Activated naive CD4-positive, alpha-beta T cell treated with anti-CD3 and anti-CD28 coated beads, Interleukin-2, amount 50 U/mL, for 72 hours (primary cell): ENCODE measurements at places on chromosomes 3 and 15.

GRCh38 chr3:43185274-43185982 is 79.5 kb upstream of the POMGNT2 start:
- DNase-seq: no peak

GRCh38 chr3:35785234-35785888 is 146.0 kb downstream of the ARPP21 start:
- no peak for DNase-seq

GRCh38 chr3:191030491-191030890 is 168.0 kb upstream of the GMNC start:
- DNase-seq: no peak

DNA sequence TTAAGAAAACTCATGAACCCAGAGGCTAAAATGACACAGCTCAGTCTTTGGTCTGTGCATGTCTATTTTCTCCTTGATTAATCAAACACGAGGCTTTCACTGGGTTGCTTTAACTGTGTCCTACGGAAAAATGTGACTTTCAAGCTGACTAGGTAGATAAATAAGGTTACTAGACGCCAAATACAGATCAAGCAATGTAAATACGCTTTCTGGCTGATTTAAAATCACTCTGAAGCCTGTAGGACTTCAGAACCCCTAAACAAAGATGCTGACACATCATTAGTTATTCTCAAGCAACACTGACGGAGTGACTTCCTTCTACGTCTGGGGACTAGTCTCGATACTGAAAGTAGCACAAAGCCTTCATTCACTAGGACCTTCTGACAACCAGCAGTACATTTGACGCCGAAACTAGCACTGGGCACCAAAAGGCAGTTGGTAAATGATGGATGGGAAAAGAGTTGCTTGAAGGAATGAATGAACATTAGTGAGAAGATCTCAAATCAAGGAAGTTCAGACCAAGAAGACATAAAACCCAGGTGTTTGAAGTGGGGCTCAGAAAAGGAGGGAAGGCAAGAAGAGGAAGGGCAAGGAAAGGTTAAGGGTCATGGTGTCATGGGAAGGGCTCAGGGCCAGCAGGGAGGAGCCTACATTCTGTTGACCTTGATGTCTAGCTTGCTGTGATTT is 67.1 kb upstream of the CDV3 start:
- DNase-seq: no peak

DNA sequence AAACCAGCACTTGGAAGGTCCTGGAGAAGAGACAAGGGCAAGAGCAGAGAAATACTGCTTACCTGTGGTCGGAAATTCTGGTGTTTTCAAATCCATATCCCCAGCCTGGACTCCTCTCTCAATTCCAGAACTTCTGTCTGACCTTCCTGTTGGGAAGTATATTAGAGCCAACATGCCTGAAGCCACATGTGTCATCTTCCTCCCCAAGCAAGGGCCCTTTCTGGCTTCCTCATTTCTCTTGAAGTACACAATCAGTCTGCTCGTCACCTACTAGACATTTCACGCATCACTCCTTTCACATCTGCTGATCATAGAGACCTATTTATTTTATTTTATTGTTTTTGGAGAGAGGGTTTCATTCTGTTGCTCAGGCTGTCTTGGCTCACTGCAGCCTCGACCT is 8.4 kb downstream of the PARP14 start:
- DNase-seq: no peak

DNA sequence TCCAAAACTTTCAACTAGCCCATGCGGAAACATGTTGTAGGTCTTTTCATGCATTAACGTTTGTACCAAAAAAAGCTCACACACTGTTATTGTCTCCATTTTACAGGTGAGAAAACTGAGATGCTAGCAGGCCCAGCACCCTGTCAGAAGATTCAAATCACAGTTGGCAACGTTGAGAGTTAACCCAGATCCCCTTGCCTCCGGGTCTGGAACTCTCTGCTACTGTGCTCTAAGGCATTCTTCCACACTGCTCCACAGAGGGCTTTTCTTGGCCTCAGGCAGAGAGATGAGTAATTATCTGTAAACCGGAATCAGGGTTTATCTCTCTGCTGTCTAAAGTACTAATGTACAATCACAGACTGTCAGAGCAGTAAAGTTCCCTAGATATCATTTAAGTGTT is 186.0 kb upstream of the LPP start:
- no peak for DNase-seq

- DNase-seq: no peak
Measured at GRCh38 chr15:75696311-75696720, 16.3 kb downstream of the CSPG4 start.

DNA sequence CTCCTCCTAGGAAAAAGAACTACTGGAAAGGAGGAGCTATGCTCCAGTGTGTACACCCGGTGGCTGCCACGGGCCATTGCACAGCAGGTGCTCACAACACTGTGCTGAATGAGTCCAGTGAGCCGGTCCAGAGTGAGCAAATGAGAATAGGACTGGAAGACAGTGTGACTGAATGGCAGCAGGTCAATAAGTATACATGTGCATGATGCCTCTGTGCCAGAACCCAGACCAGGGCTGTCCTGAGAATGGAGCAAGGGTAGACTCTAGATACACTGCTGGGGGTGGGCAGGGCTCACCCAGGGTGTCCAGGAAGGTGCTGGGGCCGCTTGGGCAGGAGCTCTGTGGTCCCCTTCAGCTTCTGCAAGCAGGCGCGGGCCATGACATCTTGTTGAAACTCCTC is 8.3 kb downstream of the POLG start:
- DNase-seq: no peak

DNA sequence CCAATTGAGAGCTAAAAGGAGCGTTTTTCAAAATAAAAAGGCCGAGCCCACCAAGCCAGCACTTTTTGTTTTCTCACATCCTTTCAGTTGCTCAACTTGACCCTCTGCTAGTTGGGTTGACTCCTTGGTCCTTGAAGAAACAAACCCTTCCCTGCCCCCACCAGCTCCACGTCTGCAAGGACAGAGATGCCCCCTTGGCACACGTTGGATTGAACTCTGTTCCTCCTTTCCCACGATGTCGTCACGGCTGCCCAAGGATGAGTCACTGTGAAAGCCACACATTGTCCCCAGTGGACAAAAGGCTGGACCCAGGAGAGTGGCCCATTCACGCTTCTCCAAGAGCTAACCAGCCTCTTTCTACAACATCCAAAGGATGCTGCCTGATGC is 43.0 kb upstream of the SPATA12 start:
- DNase-seq: no peak

DNA sequence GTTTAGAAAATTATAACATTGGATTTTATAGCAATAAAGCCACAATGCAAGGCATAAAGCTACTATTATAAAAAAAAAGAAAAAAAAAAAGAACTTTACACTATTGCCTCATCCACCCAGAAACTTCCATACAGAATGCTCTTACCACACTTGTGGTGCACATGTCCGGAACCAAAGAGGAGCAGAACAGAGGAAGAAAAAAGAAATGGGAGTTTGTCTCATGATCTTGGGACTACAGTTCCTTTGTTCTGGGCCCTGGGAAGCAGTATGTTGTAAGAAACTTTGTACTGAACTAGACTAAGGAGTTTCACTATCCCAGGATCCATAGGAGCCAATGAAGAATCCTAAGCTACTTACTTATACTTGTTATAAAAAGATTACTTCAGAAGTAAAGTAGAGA is 36.1 kb downstream of the FMN1 start:
- no peak for DNase-seq

- no peak for DNase-seq
Measured at GRCh38 chr15:66621491-66622467, 56.0 kb upstream of the LCTL start.
